Skin of body (tissue), 3 donors: ENCODE measurements at places on chromosomes 12 and 14. TPM values are rescaled to one million over a fixed set of nuclear protein-coding genes. Genes with fewer than 3 reads are reported as not detected.

Gene SCN8A
- total RNA-seq: 4.1 TPM

Gene SERPINA12
- total RNA-seq: 16.9 TPM

Gene NFATC4
- total RNA-seq: 33.7 TPM

Gene LRRK2
- 21.2 TPM for total RNA-seq

Gene DPF3
- total RNA-seq: 0.89 TPM

Gene CLEC9A
- total RNA-seq: 0.99 TPM

Gene CKB
- total RNA-seq: 75.4 TPM

Gene CCDC38
- total RNA-seq: not detected

Gene GLI1
- 7.2 TPM for total RNA-seq

Gene SERPINA6
- not detected for total RNA-seq

Gene B4GALNT1
- total RNA-seq: 1.7 TPM

Gene LBHD2
- total RNA-seq: not detected

Gene AQP2
- not detected for total RNA-seq

Gene LALBA
- not detected for total RNA-seq

Gene NAV3
- 43.8 TPM for total RNA-seq

Gene NYNRIN
- total RNA-seq: 33.0 TPM
